T-helper 17 cell (primary cell): ENCODE measurements at places on chromosomes 12 and 14.

DNA sequence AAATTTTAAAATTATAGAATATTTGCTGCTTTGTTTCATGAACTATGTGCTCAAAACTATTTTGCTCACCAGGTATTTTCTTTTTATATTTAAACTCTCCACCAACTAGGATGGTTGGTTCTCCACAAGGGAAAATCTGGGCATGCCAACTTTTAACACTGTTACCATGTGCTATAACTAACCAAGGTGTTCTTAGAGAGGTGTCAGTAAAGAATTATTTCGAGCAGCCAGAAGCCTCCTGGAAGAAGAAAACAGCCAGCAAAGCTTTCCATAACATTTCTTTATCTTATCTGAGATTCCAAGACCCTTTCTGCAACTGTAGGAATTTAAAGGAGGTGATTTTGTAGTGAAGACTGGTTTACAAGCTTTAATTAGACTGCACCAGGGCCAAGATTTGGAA is 97.3 kb downstream of the PRICKLE1 start:
- DNase-seq, result no peak

- DNase-seq, result no peak
Observed at GRCh38 chr12:82757059-82757458, 70.4 kb downstream of the TMTC2 start.

DNA sequence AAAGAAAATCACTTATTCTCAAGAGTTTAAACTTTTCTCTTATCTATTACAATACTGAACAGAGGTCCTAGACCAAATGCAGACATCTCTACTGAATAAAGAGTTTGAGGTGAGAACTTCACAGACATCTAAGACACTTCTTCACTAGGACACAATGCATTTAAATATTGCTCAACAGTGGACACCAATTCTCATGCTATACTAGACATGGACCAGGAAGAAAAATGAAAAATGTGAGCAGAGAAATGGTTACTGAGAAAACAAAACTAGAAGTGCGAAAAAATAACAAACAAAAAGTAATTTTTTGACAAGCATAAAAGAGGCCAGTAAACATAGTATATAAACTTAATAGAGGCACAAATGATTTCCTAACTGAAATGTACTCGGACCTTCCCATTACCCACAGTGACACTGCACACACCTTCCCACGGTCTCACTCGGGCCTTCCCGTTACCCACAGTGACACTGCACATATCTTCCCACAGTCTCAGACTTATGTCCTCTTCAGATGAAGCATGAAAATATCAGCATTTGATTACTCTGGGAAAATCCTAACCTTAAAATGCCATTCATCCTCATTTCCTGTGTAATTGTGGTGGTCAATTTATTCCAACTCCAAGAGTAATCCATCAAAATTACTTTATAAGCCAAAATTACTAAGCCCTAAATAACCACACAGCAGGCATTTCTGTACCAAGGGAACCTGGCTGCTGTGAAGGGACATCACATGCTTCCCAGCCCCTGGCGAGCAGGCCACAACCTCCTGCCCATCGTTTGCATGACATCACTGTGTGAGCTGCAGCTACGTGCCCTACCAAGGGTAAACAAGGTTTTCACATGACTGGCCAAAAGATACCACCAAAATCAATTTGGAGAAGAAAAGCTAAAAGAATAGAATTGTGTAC is 6.4 kb downstream of the SLC15A4 start:
- no peak for DNase-seq

DNA sequence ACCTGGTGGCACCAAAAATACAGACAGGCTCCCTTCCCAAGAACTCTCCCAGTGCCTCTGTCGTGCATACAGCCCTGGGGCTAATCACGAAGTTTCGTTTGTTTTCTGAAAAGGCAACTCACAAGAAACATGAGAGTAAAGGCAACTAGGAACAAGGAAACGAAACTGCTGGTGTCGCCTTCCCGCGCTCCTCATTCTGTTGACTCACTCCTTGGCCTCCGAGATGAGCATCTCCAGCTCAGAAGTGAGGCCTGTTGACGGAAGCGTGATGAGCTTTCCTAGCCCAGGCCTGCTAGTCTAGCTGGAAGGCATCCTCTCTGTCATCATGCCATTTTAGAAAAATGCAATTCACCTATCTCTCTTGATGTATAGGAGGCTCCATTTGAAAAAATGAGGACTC is 50.5 kb downstream of the TTC9 start:
- no peak for DNase-seq

- no peak for DNase-seq
Observed at GRCh38 chr14:38243696-38244240, 12.1 kb downstream of the CLEC14A start.
